ENCODE measurements at places on chromosomes 1 and 21.

DNA sequence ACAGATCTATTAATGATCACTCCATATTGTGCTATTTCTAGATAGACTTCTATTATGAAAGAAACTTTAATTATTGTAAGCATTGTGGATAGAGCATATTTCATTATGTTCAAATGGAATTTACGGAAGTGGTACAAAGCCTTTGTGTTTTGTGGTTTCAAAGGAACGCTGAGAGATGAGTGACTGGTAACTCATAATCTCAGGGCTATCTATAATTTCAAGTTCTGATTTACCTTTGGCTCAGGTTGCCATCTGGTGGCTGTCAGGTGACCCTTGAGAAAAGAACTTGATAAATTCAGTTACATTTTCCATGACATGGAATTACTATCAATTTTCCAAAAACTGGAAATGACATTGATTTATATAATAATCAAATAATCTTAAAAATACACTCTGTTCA lies 12.2 kb downstream of the NTNG1 start:
- peak; percentile 7 for DNase-seq

- DNase-seq, result no peak
Measured at GRCh38 chr1:23370330-23370708, 683 bp upstream of the ZNF436 start.

DNA sequence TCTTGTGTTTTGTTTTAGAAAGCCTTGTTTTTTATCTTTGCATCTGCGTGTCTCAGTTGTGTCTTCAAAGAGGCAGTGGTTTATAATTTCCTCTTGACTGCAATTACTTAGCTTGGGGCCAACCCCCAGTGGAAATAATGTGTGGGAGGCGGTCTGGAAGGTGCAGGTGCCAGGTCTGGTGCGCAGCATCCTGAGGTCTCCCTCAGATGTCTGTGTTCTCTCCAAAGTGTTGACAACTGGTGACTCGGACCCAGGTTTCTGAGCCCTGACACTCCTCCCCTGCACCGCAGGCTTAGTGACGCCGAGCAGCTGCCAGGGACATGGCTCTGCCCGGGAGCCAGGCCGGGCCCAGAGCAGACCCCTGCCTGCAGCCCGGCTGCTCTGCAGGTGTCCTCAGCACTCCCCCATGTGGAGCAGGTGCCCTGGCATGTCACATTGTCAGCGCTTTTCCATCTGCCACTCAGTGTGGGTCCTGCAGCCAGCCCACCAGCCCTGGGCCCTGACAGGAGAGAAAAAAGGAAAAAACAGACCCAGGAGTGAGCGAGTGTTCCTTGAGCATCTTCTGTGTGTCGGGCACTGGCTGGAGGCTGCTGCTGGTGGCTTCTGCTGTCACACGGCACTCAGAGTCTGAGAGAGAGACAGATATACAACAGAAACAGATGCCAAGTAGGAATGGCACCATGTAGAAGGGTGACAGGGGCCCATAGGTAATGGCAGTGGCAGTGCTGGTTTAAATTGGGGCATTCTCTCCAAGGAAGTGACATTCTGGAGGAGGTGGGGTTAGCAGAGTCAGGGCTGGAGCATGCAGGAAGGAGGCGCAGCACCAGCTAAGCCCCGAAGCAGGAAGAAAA lies 24.8 kb upstream of the SELENON start:
- peak; percentile 76 for DNase-seq

DNA sequence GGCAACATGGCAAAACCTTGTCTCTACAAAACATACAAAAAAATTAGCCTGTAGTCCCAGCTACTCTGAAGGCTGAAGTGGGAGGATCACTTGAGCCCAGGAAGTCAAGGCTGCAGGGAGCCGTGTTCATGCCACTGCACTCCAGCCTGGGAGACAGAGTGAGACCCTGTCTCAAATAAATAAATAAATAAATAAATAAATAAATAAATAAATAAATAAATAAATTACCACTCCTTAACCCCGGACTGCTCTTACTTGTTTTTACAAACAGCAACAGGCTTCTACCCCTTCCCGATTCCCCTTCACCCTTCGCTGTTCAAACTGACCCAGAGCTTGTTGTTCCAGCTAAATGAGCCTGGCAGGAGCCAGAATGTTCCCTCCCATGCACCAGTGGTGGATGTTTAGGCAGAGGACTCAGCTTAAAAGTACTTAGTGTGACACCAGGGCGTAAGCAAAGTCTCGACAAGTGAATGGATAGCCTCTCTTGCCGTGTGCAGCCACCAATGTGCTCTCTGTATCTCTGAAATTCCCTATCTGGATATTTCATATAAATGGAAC lies 21.5 kb upstream of the PADI3 start:
- no peak for DNase-seq

DNA sequence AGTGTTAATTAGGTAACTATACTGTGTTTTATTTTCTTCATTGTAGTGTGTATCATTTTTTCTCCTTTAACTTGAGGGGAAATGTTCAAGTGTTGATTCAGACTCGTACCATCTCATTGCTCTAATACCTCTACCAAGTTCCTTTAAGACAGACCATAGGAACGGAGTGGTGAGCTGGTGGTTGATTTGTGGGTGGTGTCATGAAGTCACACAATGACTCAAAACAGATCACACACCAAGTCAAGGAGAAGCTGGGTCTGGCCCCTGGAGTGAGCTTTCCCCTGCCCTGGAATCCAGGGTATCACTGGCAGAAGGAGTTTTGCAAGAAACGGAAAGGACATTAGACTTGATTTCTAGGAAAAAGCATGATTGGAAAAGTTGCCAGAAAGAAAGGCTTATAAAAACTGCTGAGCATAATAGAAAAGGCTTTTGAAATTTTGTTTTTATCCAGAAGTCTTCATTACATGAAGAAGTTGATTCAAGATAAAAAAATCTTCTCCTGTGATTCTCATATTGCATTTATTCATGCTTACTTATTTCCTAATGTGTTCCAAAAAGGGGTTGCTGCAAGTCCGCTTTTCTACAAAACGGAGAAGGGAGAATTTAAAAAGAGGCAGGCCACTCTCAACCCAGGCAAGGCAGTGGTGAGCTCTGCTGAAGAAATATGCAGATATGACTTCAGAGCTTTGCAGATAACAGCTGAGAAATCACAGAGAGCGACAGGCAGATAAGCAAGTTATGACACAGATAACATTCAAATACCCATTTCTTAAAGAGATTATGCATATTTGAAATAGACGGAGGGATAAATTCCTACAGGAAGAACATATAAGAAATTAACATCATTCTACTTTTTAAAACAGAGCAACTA lies 79.7 kb downstream of the TBX19 start:
- no peak for DNase-seq

GRCh38 chr1:82152356-82153271 lies 351.9 kb downstream of the ADGRL2 start:
- peak; percentile 42 for DNase-seq

- DNase-seq, result no peak
Measured at GRCh38 chr21:15121655-15122120, 56.9 kb upstream of the NRIP1 start.

DNA sequence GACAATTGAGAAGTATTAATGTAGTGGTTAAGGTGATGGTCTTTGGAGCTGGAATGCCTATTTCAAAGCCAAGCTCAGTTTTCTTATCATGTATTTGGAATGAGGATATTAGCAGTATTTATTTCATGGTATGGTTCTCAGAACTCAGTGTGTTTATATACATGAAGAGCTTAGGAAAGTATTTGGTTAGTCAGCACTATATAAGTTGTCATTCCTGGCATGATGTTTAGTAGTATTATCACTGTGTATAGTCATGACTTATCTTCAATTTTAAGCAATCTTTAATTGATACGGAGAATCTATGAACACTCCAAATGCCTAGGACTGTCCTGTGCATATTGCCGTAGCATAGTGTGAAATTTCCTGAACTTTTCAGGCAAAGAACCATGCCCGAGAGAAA lies 501.9 kb upstream of the USP24 start:
- no peak for DNase-seq

DNA sequence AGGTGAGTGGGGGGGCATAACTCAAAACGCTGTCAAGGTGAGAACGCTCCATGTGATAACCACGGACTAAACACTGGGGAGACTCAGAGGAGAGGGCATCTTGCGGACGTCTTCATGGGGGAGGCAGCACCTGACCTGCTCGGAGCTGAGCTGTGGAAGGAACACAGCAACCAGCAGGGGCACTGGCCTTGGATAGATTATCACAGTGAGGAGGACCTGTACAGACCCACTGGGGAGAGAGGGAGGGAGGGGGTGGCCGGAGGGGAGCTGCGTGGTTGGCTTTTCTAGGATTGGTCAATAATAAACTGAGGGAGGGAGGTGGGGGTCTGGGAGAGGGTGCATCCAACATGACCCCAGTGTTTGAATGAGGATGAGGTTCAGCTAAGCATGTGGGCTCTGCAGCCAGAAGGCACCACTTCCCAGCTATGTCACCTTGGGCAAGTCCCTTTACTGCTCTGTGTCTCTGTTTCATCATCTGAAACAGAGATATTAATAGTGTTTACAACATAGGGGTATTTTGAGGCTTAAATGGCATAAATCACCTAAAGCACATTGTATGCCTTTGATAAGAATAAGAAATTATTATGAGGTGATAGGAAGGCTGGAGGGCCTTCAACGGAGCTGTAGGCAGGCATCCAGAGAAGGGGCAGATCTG lies 123.3 kb downstream of the GRIK3 start:
- DNase-seq, result no peak

DNA sequence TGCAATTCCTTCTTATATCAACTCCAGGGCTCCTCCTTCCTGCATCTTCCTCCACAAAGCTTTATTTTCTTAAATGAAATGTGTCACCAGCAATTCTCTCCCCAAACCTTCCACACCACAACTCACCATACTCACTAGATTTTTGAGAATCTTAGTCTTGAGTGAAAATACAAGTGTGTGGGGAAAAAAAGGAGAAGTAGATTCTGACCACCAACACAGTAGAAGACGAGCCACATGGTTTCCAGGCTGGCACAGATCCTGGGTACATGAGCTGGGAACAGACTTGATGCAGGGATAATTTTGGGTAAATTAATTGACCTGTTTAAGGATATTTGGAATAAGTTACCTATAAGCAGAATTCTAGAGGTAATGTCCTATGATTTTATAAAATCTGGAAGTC lies 72.8 kb upstream of the KCNJ15 start:
- DNase-seq, result no peak

GRCh38 chr1:60890664-60891063 lies 191.7 kb upstream of the NFIA start:
- DNase-seq, result no peak

- peak; percentile 63 for DNase-seq
Measured at GRCh38 chr1:23529146-23530086, 1.6 kb downstream of the E2F2 start.

- DNase-seq, result no peak
Measured at GRCh38 chr1:157141212-157141855, 3.1 kb upstream of the ETV3 start.
